ENCODE measurements at places on chromosomes 13 and 19.

- DNase-seq: no peak
Measured at GRCh38 chr19:18975011-18975410, 34.0 kb upstream of the HOMER3 start.

DNA sequence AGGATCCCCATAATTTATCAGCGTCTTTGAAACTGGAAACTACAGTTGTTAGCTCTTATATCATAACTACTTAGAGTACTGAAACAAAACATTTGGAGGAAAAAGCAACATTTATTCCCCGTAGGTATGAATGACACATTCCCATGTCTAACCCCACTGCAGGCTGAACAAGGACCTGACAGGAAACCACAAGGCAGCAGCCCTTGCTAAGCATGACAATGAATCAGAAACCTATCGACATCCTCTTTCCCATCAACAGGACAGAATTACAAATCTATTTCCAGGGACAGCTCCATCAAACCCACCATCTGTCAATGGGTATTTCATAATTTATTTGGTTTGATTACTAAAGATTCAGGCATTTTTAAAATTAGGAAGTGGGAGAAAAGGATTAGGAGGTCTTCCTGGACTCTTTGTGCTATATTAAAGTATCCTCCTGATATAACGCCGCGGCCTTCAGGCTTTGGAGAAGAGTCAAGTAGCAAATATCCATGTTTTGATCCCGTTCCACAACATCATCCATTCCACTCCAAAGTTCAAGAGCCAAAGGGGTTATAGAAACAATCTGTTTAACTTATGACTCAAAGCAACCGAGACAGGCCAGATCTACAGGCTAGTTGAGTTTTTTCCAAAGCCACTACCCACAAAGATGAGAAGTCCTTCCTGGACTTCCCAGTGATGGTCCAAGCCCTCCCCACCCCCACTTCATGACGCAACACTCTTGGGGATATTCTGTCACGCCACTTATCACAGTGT lies 51.1 kb downstream of the FAM216B start:
- no peak for DNase-seq

- DNase-seq: no peak
Measured at GRCh38 chr19:33449799-33450198, 71.8 kb downstream of the PEPD start.

GRCh38 chr13:31069808-31070534 lies 91.7 kb downstream of the HSPH1 start:
- no peak for DNase-seq

DNA sequence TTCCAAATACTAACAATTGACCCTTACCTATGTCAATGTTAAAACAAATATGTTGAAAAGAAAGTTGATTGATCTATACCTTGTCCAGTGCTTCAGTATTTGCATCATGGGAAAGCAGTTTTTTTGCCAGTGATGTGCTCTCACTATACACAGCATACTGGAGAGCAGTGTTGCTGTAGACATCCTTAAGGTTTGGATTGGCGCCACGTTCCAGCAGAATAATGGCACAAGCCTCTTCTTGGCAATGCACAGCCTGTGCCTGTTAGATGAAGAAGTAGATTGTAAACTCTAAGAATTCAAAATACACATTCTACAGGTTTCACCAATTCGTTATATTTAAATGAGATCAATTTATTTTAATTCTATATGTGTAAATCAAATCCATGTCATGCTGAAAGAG lies 43.9 kb upstream of the C1QTNF9B start:
- no peak for DNase-seq

- no peak for DNase-seq
Measured at GRCh38 chr13:20099319-20099718, 61.5 kb downstream of the GJA3 start.

DNA sequence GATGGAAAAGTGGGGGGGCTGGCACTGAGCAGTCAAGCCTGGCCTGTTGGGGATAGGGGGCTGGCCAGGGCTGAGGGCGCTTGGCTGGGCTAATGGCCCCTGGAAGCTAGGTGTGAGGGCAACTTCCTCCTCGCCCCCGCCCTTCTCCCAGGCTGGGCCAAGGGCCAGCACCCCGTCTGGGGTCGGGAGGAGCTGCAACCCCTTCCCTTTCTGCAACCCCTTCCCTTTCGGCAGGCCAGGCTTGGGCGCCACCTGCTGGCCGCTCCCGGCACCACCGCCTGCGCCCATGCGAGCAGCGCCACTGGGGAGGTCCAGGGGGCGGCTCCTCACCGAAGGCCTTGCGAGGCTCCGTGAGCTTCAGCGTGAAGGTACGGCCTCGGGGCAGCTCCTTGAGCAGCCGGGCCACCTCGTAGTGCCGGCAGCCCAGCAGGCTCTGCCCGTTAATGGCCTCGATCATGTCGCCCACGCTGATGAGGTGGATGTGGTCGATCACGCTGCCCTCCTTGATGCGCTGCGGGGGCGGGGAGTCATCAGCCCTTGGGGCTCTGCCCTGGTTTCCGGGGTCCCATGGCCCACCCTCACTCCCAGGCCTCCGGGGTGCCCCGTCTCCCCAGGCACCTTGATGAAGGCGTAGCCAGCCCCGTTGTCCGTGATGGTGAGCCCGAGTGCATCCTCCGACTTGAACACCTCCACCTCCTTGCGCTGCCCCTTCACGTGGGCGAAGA lies 5.0 kb upstream of the PTGER1 start:
- no peak for DNase-seq

DNA sequence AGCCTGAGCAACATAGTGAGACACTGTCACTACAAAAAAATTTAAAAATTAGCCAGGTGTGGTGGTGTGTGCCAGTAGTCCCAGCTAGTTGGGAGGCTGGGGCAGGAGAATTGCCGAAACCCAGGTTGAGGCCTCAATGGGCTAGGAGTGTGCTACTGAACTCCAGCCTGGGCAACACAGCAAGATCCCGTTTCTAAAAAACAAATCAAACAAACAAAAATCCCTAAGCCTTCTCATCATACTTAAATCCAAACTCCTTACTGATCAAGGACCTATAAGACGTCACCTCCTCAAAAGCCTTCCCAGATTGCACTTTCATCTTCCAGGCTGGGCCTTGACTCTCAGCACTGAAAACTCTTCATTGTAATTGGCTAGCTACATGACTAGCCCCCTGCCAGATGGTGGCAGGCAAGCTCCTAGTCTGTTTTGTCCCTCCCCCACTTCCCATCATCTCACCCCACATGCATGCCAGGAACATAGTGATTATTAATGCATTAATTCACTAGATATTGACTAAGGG lies 17.5 kb upstream of the NANOS3 start:
- no peak for DNase-seq

GRCh38 chr19:39310558-39311311 lies 9.9 kb downstream of the LRFN1 start:
- no peak for DNase-seq

GRCh38 chr19:927780-928401 lies 2.1 kb downstream of the ARID3A start:
- DNase-seq: no peak

DNA sequence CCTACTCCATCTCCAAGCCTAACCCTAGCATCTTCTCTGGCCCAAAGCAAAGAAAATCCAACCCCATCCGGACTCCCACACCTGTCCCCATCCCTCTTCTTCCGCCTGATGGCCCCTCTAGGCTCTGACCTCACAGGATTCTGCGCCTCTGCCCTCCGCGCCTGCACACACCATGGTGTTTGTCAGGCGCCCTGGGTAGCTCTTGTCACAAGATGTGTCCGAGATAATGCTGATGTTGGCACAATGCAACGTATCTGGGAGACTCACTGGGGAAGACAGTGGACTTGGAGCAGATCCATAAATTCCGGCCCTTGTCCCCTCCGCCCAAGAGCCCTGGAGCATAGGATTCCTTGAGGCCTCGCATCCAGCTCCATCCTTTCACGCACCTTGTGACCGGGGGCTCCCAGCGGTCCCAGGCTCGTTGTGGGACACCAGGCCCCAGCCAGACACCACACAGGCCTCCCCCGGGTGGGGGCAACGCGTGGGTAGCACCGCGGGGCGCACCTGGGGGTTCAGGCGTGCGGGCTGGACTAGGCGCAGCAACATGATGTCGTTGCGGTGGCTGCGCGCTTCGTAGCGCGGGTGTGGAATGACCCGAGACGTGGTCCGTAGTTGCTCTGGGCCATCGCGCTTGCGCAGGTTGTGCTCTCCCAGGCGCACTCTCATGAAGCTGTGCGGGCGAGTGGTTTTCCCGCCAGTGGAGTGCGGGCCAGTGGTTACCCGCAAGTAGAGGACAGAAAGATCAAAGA lies 3.1 kb upstream of the KLK1 start:
- DNase-seq: no peak

DNA sequence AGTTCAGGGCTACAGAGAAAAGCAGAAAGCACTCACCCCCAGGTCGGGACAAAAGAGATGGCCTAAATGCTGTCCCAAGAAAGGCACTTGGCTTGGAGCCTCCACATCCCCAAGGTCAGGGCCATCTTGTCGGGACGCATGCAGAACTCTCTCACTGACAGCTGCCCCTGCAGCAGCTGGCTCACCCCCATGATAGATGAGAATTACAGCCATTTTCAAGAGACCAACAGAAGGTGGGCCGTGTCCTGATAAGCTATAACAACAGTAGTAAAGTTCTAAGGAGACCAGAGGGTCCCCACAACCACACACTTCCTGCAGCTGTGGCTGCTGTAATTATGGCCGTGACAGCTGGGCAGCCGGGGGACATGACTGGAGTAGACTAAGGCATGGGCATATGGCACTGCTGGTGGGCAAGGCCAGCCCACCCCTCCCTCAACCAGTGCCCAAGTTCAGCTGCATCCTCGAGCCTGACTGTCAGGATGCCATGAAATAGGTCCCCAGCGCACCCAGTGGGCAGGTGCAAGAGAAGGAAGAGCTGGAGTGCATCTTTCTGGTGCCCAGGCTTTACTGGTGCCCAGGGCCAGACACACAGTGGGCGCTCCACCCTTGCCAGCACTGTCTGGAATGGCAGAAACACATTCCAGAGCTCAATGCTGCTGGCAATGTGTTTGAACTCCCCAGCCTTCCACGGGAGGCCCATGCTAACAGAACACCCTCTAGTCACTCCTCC lies 436.7 kb upstream of the ZNF507 start:
- DNase-seq: no peak

- no peak for DNase-seq
Measured at GRCh38 chr13:20157151-20157796, 3.6 kb downstream of the GJA3 start.

GRCh38 chr13:35387682-35388250 lies 88.7 kb downstream of the MAB21L1 start:
- no peak for DNase-seq

GRCh38 chr19:9644472-9644871 lies 23.4 kb upstream of the ZNF561 start:
- DNase-seq: no peak

DNA sequence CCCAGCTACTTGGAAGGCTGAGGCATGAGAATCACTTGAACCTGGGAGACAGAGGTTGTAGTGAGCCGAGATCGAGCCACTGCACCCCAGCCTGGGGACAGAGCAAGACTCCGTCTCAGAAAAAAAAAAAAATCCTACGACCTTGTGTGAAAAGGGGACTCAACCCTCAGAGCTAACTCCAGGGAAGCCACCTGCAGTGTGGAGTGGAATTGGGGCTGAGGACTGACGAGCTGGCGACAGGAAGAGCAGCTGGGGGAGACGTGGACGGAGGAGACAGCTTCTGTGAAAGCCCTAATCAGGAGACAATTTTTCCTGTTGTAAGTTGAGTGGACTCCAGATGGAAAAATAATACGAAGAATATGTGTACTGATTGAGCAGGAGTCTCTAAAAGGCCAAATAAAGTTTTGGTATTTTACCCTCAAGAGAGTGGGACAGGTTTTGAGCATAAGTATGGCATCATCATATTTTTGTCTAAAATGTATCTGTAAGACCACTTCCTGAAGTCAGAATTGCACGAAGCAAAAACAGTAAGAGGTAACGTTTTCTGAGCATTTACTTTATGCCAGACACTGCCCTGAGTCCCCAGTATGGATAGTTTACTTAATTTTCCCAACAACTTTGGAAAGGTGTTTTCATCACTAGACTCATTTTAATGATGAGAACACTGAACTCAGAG lies 12.0 kb upstream of the LAIR1 start:
- no peak for DNase-seq

DNA sequence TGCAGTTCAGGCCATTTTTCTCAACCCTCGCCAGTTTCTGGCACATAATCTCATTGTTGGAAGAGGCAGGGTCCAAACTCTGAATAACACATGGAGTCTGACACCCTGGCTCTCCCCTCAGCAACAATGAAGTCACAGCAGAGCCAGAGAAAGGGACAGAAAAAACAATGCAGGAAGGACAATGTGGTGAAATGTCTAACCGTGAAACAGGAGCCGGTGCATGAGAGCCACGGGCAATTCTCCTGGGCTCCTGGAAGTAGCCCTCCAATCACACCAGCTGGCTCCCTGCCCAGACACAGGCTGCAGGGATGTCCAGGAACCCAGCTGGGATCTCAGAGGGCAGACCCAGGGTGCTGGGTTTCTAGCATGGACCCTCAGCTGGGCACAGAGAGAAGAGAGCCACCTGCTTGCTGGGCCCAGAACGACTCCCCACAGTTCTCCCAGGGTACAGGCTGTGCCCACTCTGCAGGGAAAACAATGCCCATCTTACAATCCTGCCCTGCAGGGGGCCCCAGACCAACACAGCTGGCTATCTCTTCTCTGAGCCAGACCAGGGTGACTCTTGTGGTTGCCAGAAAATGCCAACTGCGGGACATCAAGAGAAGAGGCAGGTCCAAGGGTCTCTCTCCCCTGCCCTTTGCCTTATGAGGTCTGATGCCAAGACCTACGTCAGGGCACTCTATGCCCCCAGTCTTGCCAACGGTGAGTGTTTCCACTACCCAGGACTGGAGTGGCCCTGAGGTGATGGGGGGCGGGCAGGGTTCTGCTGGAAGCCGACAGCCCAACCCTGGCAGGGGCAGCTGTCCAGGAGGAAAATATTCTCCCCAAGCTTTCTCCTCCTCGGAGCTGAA lies 64.5 kb downstream of the CEBPG start:
- no peak for DNase-seq

DNA sequence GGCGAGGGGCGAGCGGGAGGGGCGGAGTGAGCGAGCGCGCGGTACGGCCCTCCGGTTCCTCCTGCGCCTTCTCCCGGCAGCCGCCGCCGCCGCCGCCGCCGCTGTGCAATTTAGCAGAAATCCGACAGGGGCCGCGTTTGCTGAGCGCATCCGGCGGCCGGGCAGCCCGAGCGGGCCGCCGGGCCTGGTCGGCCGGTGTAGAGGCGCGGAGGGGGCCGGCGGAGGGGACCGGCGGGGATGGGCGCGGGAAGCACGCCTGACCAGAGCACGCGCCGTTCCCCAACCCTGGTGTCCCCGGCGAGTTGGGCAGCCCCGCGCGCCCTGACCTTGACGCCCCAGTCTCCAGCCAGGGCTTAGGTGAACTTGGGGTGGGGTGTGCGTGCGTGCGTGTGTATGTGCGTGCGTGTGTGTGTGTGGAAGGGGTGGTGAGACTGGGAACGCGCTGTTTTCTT lies 144.5 kb upstream of the ZNF536 start:
- DNase-seq: no peak

DNA sequence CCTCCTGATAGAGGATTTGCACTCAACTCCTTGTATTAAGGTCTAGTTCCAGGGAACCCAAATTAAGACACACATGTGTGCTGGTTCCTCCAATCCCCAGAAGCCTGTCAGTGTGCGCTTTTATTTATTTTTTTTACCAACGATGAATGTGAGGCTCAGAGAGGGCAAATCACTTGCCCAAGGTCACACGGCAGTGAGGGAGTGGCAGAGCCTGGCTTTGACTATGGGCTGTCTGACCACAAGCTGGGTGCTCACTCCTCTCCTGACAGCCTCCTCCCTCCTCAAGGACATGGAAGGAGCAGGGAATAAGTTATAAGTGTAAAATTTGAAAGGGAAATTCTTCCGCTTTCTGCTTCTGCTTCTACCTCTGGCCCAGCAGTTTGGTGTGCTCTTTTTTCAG lies 48.9 kb downstream of the CYP4F22 start:
- no peak for DNase-seq

- DNase-seq: no peak
Measured at GRCh38 chr19:38700902-38701454, 43.3 kb downstream of the CAPN12 start.

GRCh38 chr13:110393761-110394160 lies 86.7 kb downstream of the COL4A2 start:
- DNase-seq: no peak
